NT2/D1 (cell line): ENCODE measurements at places on chromosomes 1 and 21.
A peak's percentile ranks its signal among the peaks of the same experiment; 100 is the strongest.

DNA sequence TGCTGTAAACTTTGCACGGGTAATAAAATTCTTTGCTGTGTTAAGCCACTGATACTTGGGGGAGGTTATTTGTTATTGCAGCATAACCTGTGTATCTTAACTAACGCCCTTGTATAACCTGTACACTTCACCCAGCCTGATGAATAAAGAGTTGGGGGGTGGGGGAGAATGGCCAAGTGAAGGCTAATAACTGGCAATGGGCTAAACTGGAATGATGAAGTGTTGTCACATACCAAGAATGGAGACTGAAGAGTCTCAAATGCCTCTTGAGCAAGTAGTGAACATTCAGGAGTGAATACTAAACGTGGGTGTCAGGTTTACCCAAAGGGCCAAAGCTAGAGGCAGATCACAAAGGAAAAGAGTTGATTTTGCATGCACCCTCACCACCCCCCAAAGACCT is 169.4 kb downstream of the C1orf94 start:
- no peak for DNase-seq

- no peak for DNase-seq
Observed at GRCh38 chr1:178864326-178864725, 6.6 kb downstream of the ANGPTL1 start.

GRCh38 chr21:43752758-43753438 is 23.2 kb downstream of the CSTB start:
- no peak for DNase-seq

DNA sequence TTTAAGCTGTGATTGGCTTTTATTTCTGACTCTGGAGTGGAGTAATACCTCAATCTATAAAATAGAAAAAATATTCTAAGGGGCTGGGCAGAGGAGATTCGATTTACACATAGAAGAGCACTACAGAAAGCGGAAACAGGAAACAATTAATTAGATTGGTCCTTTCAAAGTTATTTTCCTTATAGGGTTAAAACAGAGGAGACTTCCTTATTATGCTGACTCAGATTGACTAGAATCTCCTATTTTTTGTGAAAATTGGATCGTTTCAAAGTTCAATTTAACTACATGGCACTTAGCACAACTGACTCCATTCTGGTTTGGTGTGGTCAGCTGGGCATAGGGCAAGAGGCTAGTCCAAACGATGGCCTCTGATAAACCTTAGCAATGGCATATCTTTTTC is 48.3 kb upstream of the NCAM2 start:
- no peak for DNase-seq

GRCh38 chr1:205064741-205065316 is 19.4 kb downstream of the TMEM81 start:
- no peak for DNase-seq

GRCh38 chr1:1092149-1092855 is 18.2 kb upstream of the RNF223 start:
- no peak for DNase-seq

DNA sequence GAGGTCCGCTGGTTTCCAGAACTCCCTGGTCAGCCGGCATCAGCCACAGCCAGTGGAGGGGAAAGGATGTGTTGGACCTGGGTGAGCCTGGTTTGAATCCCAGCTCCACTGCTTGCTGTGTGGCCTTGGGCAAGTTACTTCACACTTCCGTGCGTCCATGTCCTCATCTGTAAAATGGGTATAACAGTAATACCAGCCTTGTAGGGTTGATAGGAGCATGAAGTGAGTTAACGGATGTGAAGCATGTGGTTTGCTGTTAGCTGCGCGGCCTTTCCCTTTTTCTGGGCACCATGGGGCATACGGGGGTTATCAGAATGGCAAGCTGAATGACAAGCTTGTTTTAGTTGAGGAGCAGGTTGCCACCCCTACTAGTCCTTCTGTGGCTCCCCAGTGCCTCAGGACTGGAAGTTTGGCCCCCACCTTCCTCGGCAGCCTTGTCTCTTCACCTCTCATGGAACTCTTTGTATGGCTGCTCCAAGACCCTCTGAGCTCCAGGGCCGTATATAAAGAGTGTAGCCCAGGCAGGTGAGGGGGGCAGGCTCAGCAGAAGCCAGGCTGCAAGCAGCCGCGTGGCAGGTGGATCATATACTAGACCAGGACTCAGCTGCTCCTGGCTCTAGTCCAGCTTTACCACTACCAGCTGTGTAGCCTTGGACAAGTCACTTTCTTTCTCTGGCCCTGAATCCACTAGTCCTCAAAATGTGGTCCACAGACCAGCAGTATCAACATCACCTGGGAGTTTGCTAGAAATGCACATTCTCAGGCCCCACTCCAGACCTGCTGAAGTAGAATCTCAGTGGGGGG is 95.4 kb downstream of the LACTBL1 start:
- DNase-seq, result no peak

GRCh38 chr1:101043776-101044175 is 18.2 kb upstream of the DPH5 start:
- no peak for DNase-seq

GRCh38 chr1:63223426-63223825 is 98.9 kb upstream of the FOXD3 start:
- no peak for DNase-seq

- DNase-seq, result no peak
Observed at GRCh38 chr1:25020851-25021590, 90.9 kb upstream of the RUNX3 start.

GRCh38 chr1:246195296-246195695 is 311.8 kb downstream of the SMYD3 start:
- DNase-seq, result no peak

DNA sequence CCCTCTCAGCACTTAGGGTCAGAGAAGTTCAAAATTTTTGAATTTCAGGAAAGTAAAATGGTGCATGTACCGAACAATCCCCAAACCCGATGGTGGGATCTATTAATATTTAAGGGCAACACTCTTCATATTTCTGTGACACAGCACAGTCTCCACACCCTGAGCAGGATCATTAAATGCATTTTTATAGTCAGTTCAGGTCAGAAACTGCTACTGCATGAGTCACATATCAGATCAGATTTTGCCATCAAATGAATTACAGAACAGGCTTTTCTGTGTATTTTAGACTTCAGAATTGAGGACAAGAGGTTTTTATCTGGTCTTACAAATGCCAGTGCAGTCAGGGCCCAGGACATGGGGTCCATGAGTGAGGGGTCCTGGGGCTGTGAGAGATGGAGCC is 79.2 kb downstream of the RIPK4 start:
- DNase-seq, result no peak

DNA sequence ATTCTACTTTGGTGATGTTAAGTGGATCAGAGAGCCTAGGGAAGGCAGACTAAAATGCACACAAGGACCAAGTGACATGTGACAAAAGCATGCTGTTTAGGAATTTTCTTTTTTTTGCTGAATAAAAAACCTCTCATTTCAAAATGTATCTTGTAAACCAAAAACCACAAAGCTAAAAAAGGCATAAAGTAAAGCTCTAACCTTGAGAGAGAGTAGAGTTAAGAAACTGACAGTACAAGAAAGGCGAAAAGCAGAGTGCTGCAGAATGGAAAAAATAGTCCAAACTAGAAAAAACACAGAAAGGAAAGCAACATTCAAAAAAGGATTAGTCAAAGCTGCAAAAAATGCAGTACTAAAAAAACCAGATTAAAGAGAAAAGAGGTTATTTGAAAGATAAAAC is 76.5 kb downstream of the EPS15 start:
- DNase-seq, result no peak

DNA sequence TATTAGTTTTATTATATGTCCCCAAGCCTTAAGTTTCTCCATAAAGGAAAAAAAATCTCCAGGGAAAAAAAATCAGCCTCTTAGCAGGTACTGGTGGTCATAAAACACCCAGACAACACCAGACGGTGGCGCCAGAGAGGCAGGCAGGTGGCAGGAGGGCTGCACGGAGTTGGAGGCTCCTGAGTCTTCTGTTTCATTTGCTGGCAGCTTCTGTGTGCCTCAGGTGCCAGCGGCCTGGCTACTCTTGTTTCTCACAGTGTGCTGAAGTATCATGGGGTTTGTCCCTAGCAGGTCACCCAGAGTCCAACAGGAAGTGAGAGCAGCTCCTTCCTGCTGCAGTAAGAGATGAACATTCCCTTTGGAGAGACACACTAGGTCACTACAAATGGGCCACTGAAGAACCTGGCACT is 123.3 kb upstream of the GADD45A start:
- peak; percentile 88 for DNase-seq

- DNase-seq, result no peak
Observed at GRCh38 chr1:46396441-46397398, 2.6 kb downstream of the FAAH start.

DNA sequence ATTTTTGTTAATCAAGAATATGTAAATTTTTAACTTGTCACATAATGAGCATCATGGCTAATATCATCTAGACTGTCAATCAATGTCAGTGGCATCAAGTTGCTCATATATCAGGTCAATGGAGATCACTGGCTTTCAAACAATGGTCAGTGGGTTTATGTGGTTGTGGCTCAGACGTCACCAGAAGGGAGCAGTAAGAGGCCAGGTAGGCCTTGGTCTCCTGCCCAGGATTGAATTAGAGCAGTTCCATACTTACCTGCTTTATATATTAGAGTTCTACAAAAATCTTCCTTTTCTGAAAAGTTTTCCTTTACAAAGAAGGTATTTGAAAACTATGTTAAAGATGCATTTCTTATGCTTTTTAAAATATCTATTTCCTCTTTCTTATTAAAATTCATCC is 206.3 kb upstream of the B3GALT2 start:
- no peak for DNase-seq

GRCh38 chr1:116001739-116002487 is 25.6 kb downstream of the SLC22A15 start:
- DNase-seq, result no peak

- DNase-seq, result no peak
Observed at GRCh38 chr1:178572604-178573003, 59.7 kb downstream of the TEX35 start.

DNA sequence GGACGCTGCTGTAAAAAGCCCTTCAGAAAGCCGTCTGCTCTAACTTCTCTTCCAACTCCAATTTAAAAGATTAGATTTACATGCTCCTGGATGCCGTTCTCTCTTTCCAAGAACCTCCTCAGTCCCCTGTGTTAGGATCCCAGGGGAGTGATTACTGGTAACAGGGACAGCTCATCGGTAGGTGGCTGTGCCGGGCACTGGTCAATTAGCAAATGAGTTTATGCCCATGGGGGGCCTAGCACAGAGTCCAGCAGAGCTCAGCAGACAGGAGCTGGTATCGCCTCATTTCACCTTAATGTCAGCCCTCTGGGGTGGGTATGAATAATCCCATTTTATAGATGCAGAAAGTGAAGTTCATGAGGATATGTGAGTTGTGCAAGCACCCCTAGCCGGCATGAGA is 191.9 kb downstream of the GRIK3 start:
- DNase-seq, result no peak

- DNase-seq, result no peak
Observed at GRCh38 chr21:15203740-15204139, 138.9 kb upstream of the NRIP1 start.

DNA sequence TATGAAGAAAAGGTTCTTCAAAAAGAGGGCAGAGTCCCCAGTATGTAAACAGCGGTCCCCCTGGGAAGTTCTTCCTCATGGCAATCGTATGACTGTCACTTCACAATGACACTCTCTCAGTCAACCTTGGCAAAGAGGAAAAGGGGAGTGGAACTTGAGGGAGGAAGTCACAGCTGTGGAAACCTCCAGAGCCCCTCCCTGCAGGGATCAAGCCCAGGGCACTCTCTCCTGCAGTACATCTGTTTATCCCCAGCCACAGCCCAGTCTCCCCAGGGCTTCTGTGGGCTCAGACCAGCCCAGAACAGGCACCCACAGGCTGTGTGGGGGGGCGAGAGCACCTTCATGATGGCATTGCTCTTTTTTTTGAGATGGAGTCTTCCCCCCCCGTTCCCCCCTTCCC is 2.0 kb downstream of the ATP13A2 start:
- no peak for DNase-seq

GRCh38 chr1:93549131-93549530 is 101.2 kb downstream of the FNBP1L start:
- no peak for DNase-seq

- DNase-seq, result no peak
Observed at GRCh38 chr1:223815865-223816264, 29.9 kb downstream of the TP53BP2 start.

- no peak for DNase-seq
Observed at GRCh38 chr1:198481661-198482060, 58.8 kb downstream of the ATP6V1G3 start.

GRCh38 chr21:45323487-45324311 is 36.0 kb upstream of the POFUT2 start:
- no peak for DNase-seq

GRCh38 chr1:53348486-53349368 is 20.9 kb upstream of the LRP8 start:
- no peak for DNase-seq

DNA sequence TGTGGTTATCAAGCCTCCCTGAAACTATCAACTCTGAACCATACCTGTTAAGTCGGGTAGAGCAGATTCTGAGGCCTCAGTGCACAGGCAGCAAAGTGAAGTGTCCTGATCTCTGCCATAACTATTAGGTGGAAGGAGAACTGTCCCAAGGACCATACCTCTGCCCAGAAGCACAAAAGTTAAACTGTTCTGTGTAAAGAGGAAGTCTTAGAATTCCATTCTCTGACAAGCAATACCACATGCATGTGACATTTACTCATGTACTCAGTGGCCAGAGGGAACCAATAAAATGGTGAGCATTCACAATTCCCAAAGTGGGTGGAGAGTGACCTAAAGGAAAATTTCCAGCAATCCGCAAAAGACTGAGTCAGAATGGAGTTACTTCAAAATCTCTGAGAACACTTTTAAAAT is 61.0 kb downstream of the TOR3A start:
- no peak for DNase-seq

- DNase-seq, result no peak
Observed at GRCh38 chr1:37112430-37112829, 78.1 kb upstream of the GRIK3 start.

GRCh38 chr21:29289317-29289716 is 9.4 kb upstream of the BACH1 start:
- DNase-seq, result no peak

GRCh38 chr21:37232274-37233018 is 34.7 kb downstream of the VPS26C start:
- DNase-seq, result no peak

DNA sequence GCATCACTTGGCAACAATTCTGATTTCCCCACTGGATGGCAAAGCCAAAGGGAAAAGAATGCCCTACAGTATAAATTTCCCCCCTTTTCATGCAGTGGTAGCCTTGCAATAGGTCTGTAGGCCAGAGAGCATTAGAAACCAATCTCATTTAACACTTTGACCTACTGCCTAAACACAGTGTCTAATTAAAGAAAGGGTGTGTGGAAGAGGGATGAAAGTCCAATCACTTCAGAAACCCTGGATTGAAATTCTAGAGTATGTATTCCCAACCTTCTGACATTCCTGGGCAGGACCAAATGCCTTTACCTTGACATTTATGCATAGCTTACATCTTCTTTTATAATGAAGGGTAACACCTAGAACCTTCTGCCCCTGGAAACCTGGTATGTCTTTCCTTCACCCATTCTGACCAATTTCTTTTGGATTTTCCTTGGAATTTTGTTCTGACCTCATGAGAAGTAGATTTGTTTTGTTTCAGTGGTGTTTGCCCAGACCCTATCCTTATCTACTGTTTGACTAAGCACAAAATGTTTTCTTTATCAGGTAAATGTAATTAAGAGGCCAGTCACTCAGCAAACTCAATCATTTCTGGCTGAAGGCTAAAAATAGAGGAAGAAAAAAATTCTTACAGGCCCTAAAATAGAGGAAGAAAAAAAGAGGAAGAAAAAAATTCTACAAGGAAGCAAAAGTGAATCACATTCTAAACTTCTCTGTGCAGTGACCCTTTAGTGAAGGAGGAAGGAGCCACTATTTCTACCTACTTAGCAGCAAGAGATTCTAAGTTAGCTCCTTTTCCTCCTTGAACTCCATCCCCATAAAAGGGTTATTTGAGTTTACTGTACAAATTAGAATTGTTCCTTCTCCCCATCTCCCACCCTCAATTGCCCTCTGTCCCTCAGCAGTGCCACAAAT is 129.5 kb upstream of the DSCAM start:
- no peak for DNase-seq
